ENCODE measurements at places on chromosomes 2 and 18.

GRCh38 chr2:215388002-215388728, 47.7 kb downstream of the FN1 start:
- H3K4me3 ChIP-seq: peak overlapping the region; percentile 3
- DNase-seq: no peak
- H3K4me1 ChIP-seq: no peaks in the 10 kb centered on the region
- peaks cover 58% of the 10 kb centered on the region for H3K36me3 ChIP-seq
- H3K27ac ChIP-seq: no peak overlapping the region

GRCh38 chr2:208794288-208794975, 387.8 kb downstream of the PTH2R start:
- H3K27ac ChIP-seq: no peak overlapping the region
- no peak for DNase-seq
- no peaks in the 10 kb centered on the region for H3K36me3 ChIP-seq
- no peaks in the 10 kb centered on the region for H3K4me1 ChIP-seq
- no peaks in the 10 kb centered on the region for H3K27me3 ChIP-seq

DNA sequence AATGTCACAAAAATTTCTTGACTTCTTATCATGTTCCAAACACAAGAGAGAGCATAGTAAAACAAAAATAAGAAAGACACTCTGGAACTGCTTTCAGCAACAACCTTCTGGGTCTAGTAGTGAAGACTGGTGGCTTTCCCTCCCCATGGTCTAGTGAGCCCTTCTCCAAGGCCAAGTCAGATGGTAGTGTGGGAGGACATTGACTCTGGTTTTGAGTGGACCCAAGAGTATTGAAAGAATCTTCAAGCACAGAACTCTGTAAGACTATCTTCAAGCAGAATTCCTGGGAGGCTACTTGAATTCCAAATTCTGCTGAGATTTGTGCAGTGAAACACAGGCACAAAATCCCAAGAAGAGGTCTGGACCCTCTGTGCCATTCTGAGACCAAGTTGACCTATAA, 21.1 kb downstream of the ANTXR1 start:
- no peaks in the 10 kb centered on the region for H3K36me3 ChIP-seq
- H3K27me3 ChIP-seq: no peaks in the 10 kb centered on the region
- no peak overlapping the region for H3K27ac ChIP-seq
- no peak overlapping the region for H3K4me3 ChIP-seq

- no peak overlapping the region for H3K27ac ChIP-seq
- H3K36me3 ChIP-seq: no peaks in the 10 kb centered on the region
- no peak for DNase-seq
- no peaks in the 10 kb centered on the region for H3K4me1 ChIP-seq
Observed at GRCh38 chr2:231751042-231751815, 29.9 kb downstream of the PDE6D start.

GRCh38 chr2:96403481-96403880, 67.9 kb downstream of the NCAPH start:
- no peak for DNase-seq
- H3K27me3 ChIP-seq: no peaks in the 10 kb centered on the region
- no peak overlapping the region for H3K4me3 ChIP-seq

Measured in endothelial cell (in vitro differentiated cells).